ENCODE measurements at places on chromosomes 1 and 21. TPM values are rescaled to one million over a fixed set of nuclear protein-coding genes. Genes with fewer than 3 reads are reported as not detected.

The RPE65 gene
- not detected for total RNA-seq

The KCNH1 gene
- 41.3 TPM for total RNA-seq

The OR2L3 gene
- total RNA-seq: not detected

The MFN2 gene
- total RNA-seq: 46.0 TPM

The ANKRD65 gene
- 1.2 TPM for total RNA-seq

The CLSTN1 gene
- total RNA-seq: 140 TPM

The CLCA4 gene
- not detected for total RNA-seq

The LORICRIN gene
- total RNA-seq: not detected

The SLC2A5 gene
- 22.4 TPM for total RNA-seq

The TNFRSF4 gene
- not detected for total RNA-seq

The FCRL1 gene
- total RNA-seq: not detected

The RHBDL2 gene
- 0.59 TPM for total RNA-seq

The PLA2G2F gene
- not detected for total RNA-seq

The OR2M3 gene
- total RNA-seq: not detected

The ESPN gene
- total RNA-seq: not detected

The AKR7A2 gene
- 79.0 TPM for total RNA-seq

The MYOM3 gene
- total RNA-seq: not detected

The GBP4 gene
- total RNA-seq: 0.36 TPM

The C1orf87 gene
- total RNA-seq: not detected

The TRIM58 gene
- 0.36 TPM for total RNA-seq

The PHF13 gene
- total RNA-seq: 13.4 TPM

The RGS8 gene
- not detected for total RNA-seq

The RIMKLA gene
- total RNA-seq: not detected

The ASTN1 gene
- under 0.01 TPM for total RNA-seq

The TFF3 gene
- total RNA-seq: not detected

The ZNF648 gene
- total RNA-seq: not detected

The LAPTM5 gene
- 1.8 TPM for total RNA-seq

The TEKT2 gene
- total RNA-seq: 0.29 TPM

The ILDR2 gene
- total RNA-seq: under 0.01 TPM

The S100A2 gene
- 1.8 TPM for total RNA-seq

The TNFSF4 gene
- total RNA-seq: 1.1 TPM

The VSIG8 gene
- total RNA-seq: not detected

The KRTAP13-2 gene
- total RNA-seq: not detected

The TMEM82 gene
- not detected for total RNA-seq

The NBPF20 gene
- total RNA-seq: 2.4 TPM

The SH3D21 gene
- 1.8 TPM for total RNA-seq

The LRIG2 gene
- 17.4 TPM for total RNA-seq

The RTCA gene
- 31.2 TPM for total RNA-seq

The ANKRD45 gene
- not detected for total RNA-seq

The SELL gene
- total RNA-seq: under 0.01 TPM

The GNAT2 gene
- 0.29 TPM for total RNA-seq

The SLC9C2 gene
- total RNA-seq: not detected

The EXTL2 gene
- 42.1 TPM for total RNA-seq

The TOR1AIP2 gene
- total RNA-seq: 90.8 TPM

The SLC25A34 gene
- total RNA-seq: 1.5 TPM

The TACSTD2 gene
- total RNA-seq: 0.29 TPM

The PODN gene
- 43.3 TPM for total RNA-seq

The IFNGR2 gene
- total RNA-seq: 60.1 TPM
